Putamen (tissue), 1 donor: ENCODE measurements at places on chromosomes 1 and 21.

GRCh38 chr1:215287362-215287761 is 204.8 kb downstream of the KCNK2 start:
- DNase-seq, result no peak

GRCh38 chr1:53585565-53585964 is 126.4 kb downstream of the DMRTB1 start:
- no peak for DNase-seq

- no peak for DNase-seq
Observed at GRCh38 chr1:27940297-27940696, 5.5 kb downstream of the SMPDL3B start.

- no peak for DNase-seq
Observed at GRCh38 chr1:20719261-20719660, 1.5 kb upstream of the KIF17 start.

- DNase-seq, result no peak
Observed at GRCh38 chr1:153942766-153943549, 3.6 kb downstream of the DENND4B start.

DNA sequence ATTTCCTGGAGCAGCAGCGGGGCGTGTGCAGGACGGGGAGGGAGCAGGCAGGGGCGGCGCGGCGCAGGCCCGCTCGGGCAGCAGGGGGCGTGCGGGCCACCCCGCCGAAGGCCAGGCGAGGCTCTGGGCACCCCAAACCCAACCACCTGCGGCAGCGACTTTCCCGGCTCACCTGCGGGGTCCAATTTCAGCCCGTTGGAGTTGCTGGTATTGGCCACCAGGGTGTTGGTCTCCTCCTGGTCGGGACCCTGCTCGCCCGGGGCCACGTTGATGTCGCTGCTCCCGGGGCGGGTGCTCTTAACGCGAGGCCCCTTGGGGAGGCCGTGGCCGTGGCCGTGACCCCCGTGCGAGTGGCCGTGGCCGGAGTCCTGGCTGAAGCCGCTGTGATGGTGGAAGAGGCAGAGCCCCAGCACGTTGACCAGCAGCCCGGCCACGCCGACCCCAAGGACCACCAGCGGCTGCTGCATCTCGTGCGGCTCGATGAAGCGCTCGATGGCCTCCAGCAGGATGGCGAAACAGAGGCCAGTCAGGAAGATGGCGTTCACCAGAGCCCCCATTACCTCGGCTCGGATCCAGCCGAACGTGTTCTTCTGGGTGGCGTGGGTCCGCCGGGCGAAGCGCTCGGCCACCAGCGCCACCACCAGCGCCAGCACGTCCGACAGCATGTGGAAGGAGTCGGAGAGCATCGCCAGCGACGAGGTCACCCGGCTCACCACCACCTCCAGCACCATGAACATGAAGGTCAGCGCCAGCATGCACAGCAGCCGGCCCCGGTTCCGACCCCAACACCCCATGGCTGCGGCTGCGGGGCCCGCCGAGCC is 932 bp downstream of the SLC30A1 start:
- DNase-seq, result peak; percentile 56

GRCh38 chr1:158961178-158961577 is 29.8 kb downstream of the PYHIN1 start:
- no peak for DNase-seq

DNA sequence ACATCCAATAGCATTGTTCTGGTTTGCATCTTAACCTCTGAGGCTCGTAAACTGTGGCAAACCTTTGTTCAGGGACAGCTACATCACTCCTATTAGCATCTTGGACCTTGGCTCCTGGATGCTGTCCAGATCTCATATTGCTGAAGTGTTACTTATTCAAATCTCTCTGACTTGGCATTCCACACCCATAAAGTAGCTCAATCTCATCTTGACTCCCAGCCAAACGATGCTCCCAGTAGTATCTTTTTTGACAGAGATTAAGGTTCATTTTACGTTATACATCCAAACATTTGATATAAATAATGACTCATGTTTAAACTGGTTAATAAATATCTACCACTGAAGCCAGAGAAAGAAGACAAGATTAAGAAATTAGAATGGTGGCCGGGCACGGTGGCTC is 4.4 kb upstream of the FLVCR1 start:
- no peak for DNase-seq

- DNase-seq, result no peak
Observed at GRCh38 chr1:174337000-174337681, 110.6 kb upstream of the GPR52 start.

DNA sequence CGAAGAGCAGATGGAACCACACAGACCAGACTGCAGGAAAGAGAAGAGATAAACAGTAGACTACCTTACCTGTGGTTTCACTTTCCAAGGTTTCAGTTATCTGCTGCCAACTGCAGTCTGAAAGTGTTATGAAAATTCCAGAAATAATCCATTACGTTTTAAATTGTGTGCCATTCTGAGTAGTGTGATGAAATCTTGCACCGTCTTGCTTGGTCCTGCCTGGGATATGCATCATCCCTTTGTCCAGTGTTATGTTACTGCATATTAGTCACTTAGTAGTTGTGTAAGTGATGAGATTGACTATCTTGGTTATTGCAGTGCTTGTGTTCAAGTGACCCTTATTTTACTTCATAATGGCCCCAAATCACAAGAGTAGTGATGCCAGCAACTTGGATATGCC is 33.9 kb downstream of the DNAJC6 start:
- no peak for DNase-seq

DNA sequence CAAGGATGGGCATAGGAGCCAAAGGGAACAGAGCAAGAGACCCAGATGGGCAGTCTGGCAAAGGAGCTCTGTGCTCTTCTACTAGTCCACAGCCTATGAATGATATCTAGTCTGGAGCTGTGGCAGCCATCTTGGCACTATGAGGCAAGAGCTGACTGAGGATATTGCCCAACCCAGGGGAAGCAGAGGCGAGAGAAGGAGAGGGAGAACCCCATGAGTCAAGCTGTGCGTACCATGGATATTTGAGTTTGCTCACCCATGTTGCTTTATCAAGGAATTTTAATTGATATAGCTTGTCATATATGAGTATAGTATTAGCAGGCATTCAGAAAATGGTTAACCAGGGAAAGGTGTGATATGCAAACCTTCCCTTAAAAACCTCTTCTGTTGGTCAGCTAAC is 420.9 kb downstream of the PRDM2 start:
- DNase-seq, result no peak

DNA sequence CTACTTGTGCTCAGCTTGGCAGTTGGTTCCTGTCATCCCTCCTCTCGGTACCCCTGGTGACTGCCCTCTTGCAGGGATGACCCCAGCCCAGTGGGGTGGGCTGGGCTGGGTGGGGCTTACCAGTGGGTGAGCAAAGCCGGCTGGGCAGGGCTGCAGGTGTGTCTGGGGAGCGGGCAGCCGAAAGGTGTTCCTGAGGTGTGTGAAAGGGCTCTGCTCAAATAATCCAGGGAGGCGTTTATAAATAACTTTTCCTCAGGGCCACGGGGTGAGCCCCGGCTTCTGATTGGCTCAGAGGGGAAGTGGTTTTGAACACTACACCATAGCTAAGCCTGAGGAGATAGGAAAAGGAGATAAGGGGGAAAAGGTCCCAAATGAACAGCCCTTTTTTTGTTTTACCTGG is at the start of gene SLC26A9:
Gene SLC26A9, minus strand, starts transcription at position 212 of the 400 bp plus-strand sequence. CDS start 7,636 bp downstream, outside the sequence.
- no peak for DNase-seq

DNA sequence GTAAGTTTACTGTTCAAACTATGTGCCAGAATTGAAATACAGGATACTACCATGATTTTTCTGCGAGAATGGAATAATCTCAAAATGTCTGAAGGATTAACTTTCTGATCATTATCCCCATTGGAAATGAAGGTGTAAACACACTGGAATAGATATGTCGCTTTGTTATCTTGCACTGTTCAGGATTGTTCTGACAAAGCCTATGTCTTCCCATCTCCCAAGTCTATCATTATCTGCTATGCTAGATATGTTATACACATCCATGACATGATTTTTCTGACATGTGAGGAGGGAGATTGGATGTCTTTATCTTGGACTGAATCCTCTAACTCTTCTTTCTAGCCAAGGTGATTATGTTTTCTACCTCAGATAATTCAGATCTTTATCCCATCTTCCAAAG is 1239.3 kb upstream of the ADGRL4 start:
- DNase-seq, result no peak

DNA sequence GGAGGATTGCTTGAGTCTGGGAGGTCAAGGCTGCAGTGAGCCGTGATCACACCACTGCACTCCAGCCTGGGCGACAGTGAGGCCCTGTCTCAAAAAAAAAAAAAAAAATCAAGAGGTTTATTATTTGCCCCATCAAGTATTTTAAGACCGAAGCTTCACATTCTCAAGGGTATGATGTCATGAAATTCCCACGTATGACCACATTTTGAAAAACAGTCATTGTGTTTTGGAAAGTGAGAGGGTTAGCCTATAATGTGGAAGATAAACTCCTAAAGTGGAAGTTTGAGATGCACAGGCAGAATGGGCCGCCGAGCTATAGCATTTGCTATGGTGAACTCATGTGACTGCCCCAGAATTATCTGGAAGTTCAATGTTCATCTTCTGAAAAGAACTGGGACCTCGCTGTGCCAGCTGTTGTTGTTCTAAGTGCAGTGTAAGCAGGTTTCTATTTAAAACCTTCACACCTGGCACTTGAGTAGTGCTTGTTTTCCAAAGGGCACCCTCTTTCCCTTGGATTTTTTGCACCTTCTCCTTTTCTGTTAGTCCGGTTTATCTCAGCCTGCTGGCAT is 96.9 kb upstream of the SLC25A33 start:
- DNase-seq, result no peak

DNA sequence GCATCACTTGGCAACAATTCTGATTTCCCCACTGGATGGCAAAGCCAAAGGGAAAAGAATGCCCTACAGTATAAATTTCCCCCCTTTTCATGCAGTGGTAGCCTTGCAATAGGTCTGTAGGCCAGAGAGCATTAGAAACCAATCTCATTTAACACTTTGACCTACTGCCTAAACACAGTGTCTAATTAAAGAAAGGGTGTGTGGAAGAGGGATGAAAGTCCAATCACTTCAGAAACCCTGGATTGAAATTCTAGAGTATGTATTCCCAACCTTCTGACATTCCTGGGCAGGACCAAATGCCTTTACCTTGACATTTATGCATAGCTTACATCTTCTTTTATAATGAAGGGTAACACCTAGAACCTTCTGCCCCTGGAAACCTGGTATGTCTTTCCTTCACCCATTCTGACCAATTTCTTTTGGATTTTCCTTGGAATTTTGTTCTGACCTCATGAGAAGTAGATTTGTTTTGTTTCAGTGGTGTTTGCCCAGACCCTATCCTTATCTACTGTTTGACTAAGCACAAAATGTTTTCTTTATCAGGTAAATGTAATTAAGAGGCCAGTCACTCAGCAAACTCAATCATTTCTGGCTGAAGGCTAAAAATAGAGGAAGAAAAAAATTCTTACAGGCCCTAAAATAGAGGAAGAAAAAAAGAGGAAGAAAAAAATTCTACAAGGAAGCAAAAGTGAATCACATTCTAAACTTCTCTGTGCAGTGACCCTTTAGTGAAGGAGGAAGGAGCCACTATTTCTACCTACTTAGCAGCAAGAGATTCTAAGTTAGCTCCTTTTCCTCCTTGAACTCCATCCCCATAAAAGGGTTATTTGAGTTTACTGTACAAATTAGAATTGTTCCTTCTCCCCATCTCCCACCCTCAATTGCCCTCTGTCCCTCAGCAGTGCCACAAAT is 129.5 kb upstream of the DSCAM start:
- DNase-seq, result peak; percentile 7

DNA sequence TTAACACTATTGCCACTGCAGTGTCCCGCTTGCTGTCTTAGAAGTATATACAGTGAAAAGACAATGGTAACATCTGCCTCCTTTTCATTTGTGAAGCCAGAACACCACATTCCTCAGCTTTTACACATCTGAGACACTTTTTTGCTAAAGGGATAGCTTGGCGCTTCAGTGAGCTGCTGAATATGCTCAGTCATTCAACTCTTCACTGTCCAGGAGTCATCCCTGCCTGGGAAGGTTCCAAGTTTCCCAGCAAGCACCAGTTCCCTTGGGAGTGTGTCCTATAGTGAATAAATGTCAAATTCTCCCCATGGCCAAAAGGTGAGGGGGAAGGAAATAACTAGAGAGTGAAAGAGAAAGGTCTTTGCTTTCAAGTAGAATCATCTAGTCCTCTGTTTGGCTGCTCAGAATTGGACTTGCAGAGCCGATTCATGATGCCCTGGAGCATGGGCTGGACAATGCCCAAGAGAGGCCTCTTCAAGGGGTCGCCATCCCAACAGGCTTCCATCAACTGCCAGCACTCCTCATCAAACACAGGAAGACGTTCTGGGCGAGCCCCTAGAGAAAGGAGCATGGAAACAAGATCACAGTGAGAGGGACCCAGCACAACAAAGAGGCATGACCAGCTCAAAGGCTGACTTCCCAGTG is 25.5 kb upstream of the RBBP5 start:
- DNase-seq, result no peak

DNA sequence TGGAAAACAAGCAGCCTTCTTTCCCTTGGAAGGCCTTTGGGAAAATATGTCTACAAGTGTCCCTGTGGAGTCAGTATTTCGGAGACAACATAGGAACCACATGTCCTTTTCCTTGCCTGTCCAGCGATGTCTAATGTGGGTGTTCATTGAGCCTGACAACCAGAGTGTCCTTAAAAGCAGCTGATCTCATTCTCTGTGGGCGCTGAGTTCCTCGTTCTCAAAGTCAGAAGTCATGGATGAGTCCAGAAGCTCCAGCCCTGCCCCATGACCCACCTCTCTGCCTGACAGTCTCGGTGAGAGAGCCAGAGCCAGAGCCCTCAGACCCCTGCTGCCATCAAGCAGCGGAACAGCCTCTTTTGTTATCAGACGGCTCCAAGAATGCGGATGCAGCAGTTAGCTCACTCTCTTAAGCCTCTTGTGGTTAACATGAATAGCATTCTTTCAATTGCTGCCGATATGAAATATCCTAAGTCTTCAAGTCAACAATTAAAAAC is 329.2 kb downstream of the TGFB2 start:
- no peak for DNase-seq

DNA sequence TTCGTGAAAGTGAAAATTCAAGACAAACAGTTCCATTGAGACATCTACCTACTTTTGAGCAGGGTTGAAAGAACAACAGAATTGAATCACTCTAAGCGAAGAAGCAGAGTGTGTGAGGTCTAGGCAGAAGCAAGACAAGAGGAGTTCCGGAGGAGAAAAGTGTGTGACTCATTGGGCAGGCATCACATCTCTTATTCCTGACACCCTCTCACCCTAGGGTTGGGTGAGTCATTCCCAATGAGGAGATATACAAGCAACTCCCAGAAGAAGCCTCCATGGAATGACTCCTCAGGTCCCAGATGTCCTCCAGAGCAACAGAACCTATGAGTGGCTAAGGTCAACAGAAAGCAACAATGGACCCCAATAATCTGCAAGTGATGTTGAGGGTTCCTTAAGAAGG is 138.1 kb downstream of the TPR start:
- no peak for DNase-seq

DNA sequence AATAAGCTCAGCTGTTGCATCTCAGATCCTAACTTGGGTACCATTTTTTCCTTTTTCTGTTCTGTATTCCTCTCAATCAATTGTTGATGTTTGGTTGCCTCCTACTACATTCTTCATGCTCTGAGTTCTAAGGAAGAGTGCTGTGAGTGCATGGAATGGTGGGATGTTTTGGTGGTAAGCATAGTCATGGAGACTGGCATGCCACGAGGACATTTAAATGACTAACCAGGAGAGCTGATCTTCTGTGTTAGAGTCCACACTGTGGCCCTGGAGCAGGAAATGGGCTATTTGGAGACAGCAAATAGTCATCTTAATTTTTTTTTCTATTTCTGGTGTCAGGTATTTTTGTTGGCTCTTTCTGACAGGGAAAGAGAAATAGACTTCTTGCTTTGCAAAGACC is 69.5 kb upstream of the HSD17B7 start:
- DNase-seq, result no peak
